ENCODE measurements at places on chromosomes 2 and 18.

GRCh38 chr2:73850009-73850408 lies 21.2 kb downstream of the STAMBP start:
- DNase-seq, result no peak

DNA sequence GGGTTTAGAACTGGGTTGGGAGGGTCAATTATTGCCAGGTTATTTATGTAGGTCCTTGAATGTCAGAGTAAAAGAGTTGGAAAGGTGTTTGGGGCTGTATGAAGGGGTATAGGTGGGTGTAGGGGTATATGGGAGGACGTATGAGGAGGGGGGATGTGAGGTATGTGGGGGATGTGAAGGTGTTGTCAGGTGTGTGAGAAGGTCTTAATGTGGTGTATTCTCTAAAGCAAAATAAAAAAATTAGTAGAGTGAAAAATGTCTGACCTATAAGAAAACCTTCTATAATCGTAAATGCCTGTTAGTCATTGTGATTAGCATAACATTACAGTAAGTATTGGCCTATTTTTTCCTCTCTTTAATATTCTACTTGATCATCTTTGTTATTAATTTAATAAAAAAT lies 25.1 kb downstream of the ACVR2A start:
- no peak for DNase-seq

DNA sequence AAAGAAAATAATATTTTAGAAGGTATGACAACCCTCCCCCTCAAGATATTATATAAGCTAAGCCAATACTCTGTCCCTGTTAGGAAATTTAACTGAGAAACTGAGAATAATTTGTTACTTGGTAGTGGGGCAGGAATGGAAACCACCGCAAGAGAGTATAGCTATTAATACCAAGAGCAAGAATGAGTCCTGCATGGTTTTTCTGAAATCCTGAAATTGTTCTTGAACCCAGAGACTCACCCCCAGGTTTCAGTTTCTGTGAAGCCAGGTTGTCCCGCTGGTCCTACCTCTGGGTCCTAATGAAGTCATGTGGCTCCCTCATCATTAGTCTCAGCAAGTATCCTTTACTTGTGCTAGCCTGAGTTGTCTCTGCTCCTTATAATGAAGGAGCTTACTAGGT lies 671.0 kb upstream of the ACVR2A start:
- DNase-seq, result no peak

DNA sequence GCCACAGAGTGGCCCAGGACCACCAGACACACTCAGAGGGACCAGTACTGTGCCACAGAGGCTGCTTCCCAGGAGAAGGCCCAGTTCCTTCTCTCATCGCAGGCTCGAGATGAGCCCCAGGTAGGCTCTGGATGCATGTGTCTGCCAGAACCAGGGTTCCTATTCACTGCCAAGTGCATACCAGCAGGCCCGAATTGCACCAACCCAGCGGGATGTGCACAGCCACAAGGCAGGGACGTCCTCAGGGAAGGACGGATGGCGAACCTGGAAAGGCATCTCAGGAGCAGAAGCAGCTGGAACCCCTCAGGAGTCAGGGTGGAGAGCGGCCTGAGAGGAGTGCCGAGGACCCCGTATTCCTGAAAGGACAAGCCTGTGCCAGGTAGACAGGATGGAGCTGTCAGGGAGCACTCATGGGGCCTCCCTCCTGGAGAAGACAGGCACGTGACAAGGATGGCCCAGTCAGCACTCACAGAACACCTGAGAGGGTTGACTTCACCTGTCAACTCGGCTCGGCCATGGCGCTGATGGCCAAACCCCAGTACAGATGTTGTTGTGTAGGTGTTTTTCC lies 73.7 kb downstream of the PTGR3 start:
- no peak for DNase-seq

DNA sequence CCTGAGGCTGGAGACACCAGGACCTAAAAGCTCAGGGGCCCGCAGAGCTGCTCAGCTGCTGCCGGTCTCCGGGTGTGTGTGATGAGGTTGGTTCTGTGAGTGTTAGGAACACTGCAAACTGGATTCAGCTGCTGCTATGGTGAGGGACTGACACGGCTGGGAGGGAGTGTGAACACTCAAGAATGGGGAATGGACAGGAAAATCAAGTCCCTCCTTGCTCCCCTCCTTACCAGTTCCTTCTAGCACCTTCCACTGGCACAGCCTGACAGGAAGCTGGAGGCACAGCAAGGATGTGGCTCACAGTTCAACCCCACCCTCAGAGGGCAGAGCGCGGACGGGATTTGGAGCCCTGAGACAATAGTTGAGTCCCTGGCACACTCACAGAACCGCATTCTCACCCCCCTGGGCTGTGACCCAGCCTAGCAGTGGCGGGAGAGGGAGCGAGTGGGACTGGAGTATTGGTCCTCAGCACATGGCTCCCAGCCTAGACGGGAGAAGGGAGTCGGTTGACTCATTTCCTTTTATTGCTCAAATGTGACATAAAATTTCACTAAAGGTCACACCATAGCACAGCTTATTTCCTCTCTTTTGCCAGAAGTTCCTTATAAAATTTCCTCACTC lies 42.5 kb downstream of the LRRC30 start:
- peak; percentile 56 for DNase-seq

DNA sequence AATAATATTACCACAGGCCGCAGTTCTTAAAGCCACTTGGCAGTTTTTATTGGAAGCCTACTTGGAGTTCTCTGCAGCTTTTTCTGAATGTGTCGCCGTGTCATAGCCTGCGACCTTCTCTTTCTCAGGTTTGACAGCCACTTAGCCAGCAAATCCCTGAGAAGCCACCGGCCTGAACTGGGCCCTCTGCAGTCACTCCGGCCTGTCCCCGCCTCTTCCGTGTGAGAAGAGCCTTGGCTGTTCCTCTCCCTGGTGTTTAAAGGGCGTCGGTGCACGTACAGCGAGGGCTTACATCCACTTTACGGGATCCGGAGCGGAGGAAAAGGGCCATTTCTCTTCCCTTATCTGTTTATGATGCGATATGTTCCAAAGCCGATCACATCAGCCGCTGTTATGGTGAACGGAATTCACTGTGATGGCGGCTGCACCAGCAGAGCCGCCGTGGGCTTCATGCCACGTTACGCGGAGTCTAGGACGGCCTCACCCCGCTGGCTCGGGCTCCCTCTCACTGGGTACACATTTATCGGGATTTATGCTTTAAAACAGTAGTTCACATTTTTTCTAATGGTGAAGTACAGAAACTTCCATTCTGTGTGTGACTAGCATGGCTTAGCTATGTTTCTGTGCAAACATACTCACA lies 66.8 kb downstream of the GBX2 start:
- no peak for DNase-seq

GRCh38 chr2:164664070-164664469 lies 42.8 kb upstream of the GRB14 start:
- no peak for DNase-seq
